ENCODE measurements at places on chromosomes 6 and 20. TPM values are rescaled to one million over a fixed set of nuclear protein-coding genes. Genes with fewer than 3 reads are reported as not detected.

DNA sequence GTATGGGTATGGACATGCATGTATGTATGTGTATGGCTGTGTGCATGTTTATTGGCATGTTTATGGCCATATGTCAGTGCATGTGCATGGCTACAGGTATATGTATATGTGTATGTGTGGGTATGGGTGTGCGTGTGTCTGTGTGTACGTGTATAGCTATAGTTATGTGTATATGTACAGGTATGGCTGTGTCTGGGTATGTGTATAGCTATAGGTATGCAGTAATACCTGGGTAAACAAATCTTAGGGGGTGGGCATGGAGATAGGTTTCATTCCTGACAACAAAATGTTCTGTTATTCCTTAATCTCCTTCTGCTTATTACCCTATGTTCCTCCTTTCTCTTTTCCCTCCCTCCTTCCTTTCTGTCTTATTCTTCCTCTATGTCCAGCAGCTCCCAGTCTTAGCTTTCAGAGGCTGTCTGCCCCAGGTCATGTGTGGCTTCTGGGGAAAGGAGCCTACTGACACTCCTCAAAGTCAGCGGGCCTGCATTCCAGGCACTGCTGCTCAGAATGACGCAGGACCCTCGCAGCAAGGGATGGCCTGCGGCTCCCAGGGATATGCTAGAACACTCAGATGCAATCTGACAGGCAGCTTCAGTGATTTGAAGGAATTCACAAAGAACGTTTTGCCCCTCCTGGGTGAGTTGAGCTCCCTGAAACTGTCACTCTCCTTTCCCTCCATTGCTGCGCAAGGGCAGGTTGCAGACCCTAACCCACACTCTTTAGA is 139.3 kb upstream of the PHACTR1 start:
- no peak for DNase-seq
- H3K27ac ChIP-seq, result no peak overlapping the region
- no peak overlapping the region for H3K4me3 ChIP-seq
- H3K27me3 ChIP-seq, result no peaks in the 10 kb centered on the region
- peaks cover 34% of the 10 kb centered on the region for H3K4me1 ChIP-seq

DNA sequence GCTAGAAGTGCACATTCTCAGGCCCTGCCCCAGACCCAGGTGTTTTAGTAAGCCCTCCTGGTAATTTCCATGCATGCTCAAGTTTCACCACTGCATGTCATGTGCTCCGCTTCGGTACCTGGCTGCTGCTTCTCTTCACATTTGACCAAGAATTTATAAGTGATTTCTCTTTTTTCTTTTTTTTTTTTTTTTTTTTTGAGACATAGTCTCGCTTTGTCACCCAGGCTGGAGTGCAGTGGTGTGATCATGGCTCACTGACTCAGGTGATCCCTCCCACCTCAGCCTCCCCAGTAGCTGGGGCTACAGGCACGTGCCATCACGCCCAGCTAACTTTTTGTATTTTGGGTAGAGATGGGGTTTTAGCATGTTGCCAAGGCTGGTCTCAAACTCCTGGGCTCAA is 16.0 kb downstream of the TM9SF4 start:
- no peaks in the 10 kb centered on the region for H3K4me1 ChIP-seq
- peaks cover 7% of the 10 kb centered on the region for H3K36me3 ChIP-seq
- no peak for DNase-seq
- no peak overlapping the region for H3K27ac ChIP-seq
- no peaks in the 10 kb centered on the region for H3K27me3 ChIP-seq
- H3K4me3 ChIP-seq, result no peak overlapping the region

DZANK1 gene
- 1.5 TPM for total RNA-seq

C20orf202 gene
- not detected for total RNA-seq
